ENCODE measurements at places on chromosomes 3 and 15.

GRCh38 chr3:15331072-15331605, 1.2 kb downstream of the SH3BP5 start:
- no peak for DNase-seq

DNA sequence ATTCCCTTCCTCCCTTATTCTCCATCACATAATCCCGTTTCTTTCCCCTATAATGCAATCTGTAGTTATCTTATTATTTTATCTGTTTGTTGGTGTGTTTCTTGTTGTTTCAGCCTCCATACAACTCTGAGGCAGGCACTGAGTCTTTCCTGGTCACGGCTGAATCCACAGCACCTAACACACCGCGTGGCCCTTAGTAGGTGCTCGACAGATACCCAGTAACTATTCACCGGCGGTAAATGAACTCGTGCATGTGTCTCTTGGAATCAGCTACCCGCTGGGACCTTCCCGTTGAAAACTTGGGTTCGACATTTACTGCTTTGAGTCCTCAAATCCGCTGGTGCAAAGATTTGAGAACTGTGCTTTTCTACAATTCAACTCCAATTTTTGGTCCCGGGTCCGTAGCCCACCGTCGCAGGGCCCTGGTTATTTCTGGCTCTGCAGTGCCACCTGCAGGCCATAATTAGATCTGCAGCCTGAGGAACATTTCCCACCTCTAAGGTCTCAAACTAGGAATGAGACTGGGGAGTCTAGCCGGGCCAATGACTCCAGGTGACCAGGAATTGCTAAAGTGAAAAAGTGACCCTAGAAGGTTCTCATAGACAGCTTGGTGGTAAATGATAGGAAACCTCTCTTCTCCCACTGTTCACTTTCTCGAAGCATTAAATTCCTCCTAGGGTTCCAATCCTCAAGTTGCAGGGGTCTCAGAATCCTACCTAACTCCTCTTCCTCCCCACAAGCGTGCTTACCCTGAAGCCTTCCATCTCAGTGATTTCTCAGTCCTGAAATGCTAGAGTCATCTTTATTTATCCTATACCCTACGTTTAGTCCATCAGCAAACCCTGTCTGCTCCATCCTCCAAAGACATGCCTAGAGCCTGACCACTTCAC, 40.0 kb upstream of the TRH start:
- peak; percentile 61 for DNase-seq

- peak; percentile 74 for DNase-seq
Observed at GRCh38 chr3:169668957-169669741, 5.6 kb upstream of the MECOM start.

DNA sequence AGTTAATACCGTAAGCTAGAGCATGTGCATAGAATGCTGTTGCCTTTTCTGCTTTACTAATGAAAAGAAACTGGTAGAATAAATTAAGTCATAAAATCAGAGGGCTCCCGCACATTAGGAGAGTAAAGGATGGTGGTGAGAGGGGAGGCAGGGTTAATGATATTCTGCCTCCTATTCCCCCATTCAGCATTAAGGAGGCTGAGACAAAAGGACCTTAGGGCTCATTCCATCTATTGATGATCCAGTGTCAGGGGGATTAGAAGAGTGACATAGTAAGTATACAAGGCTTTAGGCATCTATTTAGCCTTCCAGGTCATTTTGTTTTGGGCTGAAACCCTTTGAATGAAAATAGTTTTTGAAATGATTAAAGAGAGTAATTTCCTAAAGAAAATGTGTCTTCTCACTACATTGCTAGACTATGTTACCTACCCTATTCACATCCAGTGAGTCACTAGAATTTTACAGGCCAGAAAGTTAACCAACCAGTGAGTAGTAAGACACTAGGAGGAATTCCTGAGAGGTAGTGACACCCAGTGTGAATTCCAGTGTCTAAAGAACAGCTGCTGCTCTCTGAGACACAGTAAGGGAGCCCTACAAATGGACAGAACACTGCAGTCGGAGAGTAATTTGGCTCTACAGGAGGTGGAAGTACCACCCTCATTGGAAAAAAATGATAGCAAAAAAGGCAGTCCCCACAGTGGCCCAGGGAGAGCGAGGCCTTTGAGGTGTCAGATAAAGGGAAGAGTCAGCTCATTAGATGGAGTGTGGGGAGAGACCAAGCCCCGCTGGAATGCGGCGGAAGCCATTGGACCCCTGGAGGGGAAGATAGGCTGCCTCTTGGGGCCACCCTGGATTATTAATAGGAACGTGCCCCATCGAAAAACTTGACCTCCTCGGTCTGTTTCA, 67.6 kb downstream of the TUSC7 start:
- DNase-seq: no peak

- DNase-seq: no peak
Observed at GRCh38 chr3:116155841-116156240, 289.4 kb downstream of the LSAMP start.

DNA sequence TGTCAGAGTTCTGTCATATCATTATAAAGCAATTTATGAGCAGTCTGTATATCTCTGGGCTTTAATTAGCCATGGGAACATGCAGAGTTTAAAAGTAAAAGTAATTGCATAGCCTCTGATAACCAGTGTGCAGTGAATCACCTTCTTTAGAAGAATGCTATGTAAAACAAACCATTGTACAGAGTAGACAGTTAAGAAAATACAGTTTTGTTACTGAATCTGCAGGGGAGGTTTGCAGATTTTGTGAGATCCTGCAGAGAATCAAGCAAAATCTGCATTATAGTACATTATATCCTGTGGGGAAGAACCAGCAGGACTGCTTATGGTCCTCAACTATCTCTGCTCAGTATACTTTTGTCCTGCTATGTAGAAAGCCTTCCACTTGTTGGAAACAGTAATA, 396.2 kb upstream of the NAALADL2 start:
- DNase-seq: no peak

DNA sequence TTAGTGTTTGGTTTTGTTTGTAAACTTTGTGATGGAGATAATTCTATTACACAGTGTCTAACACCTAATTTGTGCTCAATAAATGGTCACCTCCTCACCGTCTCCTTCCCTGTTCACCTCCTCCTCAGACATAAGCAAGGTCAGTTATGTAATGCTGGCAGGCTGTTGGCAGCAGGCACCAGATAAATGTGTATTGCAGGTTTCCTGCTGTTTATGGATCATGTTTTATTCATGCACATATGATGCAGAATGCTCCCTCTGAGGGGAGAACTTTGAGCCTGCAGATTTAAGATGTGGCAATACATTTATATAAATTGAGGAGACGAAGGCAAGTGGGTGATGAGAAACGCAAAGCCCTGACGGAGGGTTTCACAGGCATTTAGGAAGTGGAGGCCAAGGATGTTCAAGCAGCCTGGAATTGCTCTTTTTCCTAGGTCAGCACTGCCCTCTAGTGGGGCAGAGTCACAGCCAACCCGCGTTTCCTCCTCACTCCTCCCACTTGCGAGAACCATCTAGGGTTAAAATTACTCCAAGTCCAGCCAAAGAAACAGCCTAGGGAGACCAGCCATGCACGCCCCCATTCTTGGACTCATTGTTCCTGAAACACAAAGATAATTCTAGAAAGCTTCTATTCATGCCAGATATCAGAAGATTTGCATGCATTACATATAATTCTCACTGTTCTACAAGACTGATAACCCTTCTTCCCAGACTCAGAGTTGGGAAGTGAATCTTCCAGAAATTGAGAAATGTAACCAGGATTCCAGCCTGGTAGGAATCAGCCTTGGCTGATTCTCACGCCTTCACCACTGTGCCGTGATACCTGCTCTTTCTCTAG, 228.7 kb downstream of the SLCO3A1 start:
- peak; percentile 84 for DNase-seq

DNA sequence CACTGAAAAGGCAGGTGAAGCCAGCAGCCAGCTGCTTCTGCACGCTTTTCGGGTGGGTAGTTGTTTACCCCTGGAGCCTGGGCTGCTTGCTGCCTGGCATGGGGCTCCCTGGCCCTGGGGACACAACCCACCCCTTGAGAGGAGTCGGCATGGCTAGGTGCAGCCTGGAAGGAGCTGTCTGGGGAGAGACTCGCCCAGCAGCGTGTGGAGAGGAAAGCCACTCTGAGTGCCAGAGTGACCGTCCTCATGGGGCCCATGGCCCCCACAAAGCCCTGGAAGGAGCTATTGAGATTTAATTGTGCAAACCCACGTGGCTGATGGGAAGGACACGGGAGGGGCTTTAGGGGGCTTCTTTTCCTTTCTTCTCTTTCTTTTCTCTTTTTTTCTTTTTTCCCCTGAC, 137.5 kb downstream of the OPA1 start:
- DNase-seq: no peak

DNA sequence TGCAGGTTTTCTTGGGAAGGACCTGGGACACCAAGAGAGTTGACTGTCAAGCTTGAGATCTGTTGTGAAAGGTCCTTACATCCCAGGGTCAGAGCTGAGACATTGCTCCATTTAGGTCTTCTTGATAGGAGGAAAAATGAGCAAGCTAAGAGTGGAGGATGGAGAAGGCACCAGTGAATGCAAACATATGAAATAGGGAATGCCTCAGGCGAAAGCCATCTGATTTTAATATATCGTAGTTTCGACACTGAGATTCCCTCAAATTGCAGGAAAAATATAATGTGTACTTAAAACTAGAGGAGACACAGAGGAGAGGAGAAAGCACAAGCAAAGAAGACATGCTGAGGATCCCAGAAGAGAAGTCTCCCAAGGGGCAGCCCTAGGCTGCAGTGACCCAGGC, 85.5 kb downstream of the TM4SF4 start:
- no peak for DNase-seq

- no peak for DNase-seq
Observed at GRCh38 chr3:122931636-122932035, 95.9 kb downstream of the SEMA5B start.

DNA sequence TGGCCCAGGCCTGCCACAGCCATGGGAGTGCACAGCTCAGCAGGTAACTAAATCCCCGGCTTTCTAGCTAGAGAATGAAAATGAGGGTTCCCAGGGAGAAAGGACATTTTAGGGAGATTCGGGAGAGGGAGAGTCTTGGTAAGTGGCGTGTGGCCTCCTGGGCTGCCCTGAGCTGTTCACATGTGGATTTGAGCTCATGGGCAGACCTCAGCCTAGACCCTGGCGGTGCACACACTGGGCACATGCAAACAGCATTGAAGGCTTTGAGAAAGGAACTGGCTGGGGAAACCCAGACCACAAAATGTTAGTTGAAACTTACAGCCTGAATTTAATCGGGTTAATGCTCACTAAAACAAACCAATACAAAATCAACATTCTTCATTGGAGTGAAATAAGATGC, 72.4 kb downstream of the TFRC start:
- DNase-seq: no peak

DNA sequence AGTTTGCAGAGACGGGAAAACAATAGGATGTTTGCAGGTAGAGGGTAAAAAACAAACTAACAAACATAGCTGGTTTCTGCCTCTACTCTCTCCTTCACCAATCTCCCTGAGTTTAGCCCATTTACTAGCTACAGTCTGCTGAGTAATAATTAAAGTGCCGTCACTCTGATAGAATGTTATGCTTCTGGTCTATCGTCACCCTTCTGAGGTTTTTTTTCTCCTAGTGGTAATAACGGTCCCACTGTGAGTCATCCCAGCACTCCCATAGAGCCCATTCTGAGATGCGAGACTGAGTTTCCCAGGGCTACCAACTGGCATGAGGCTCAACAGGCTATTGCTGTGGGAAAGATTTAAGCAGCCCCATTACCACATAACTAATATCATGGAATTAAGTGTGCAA, 56.4 kb downstream of the PLAAT1 start:
- DNase-seq: no peak

GRCh38 chr15:78179286-78179840, 30.2 kb downstream of the IDH3A start:
- DNase-seq: no peak

- no peak for DNase-seq
Observed at GRCh38 chr15:25690673-25691543, 172.2 kb downstream of the ATP10A start.

- no peak for DNase-seq
Observed at GRCh38 chr15:86489981-86490380, 410.3 kb downstream of the AGBL1 start.

DNA sequence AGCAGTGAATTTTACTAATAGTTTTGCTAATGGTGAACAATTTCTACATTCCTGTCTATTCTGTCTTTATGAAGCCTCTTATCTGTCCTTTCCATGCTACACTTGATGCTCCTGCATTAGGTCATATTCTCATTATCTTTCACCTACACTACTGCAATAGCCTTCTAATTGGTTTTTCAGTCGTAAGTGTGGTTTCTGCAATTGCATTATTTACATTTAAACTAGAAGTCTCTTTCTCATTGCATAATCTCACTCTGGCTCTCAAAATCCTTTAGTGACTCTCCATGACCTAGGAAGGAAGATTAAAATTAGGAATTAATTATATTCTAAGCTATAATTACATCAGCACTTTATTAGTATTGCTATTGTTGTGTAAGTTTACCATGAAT, 686.5 kb downstream of the IGSF11 start:
- no peak for DNase-seq

- no peak for DNase-seq
Observed at GRCh38 chr3:12807066-12807465, 10.6 kb downstream of the CAND2 start.

DNA sequence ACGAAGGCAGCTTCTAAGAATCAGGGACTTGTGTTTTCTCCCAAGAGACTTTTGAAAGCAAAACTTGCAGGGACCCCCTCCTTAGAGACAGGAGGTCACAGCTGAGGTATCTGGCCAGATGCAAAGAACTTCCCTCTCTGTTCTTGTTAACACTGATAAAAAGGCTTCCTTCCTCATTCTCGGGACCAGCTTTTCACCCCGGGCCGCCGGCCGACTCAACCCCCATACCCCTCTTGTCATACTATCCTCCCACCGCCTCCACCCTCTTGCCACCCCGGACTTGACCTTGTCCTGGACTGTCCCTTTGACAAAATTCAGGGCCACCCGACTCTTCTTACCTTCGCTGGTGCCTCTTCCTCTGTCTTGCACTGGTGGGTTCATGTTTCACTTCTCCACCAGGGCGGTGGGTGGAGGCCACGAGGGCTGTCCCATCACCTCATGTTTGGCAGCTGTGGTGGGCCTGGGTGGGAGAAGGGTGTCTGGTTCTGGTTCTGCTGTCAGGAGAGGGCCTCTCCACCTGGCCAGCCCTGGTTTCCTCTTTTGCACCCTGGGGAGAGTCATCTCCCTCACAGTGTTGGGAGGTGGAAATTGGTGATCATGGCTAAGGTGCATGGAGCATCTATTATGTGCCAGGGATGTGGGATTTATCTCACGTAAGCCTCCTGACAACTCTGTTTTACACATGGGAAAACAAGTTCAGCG, 32.5 kb downstream of the BHLHE40 start:
- DNase-seq: peak; percentile 90

DNA sequence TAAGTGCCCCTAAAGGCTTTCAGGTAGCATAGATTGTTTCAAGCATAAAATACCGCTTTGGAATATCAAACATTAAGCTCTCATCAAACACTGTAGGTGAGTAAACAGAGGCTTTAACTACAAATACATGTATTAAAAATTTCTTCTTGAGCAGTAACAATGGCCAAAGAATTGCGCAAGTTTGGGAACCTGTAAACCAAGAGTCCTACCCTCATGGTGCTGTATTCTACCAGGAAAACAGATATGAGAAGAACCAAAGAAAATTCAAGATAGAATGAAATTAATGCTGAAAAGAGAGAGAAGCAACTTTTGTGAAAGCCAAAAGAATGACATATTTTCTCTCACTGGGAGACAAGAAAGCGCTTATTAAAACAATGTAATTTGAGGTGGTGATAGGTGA, 45.5 kb downstream of the CPNE4 start:
- no peak for DNase-seq
